ENCODE measurements at places on chromosomes 11 and 22. TPM values are rescaled to one million over a fixed set of nuclear protein-coding genes. Genes with fewer than 3 reads are reported as not detected.

DNA sequence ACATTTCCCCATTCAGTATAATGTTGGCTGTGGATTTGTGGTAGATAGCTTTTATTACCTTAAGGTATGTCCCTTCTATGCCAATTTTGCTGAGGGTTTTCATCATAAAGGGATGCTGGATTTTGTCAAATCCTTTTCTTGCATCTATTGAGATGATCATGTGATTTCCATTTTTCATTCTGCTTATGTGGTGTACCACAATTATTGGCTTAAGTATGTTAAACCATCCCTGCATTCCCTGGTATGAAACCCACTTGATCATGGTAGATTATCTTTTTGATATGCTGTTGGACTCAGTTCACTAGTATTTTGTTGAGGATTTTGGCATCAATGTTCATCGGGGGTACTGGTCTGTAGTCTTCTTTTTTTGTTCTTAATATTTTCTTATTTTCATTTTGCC lies 44.7 kb upstream of the ARHGAP32 start:
- no peaks in the 10 kb centered on the region for H3K36me3 ChIP-seq
- no peaks in the 10 kb centered on the region for H3K4me1 ChIP-seq
- DNase-seq = no peak
- no peak overlapping the region for H3K4me3 ChIP-seq
- no peaks in the 10 kb centered on the region for H3K27me3 ChIP-seq
- no peak overlapping the region for H3K27ac ChIP-seq

- no peaks in the 10 kb centered on the region for H3K36me3 ChIP-seq
- H3K4me1 ChIP-seq = peaks cover 11% of the 10 kb centered on the region
- H3K27ac ChIP-seq = no peak overlapping the region
- no peaks in the 10 kb centered on the region for H3K27me3 ChIP-seq
- no peak overlapping the region for H3K4me3 ChIP-seq
- DNase-seq = no peak
These were observed 12.4 kb downstream of the C1QTNF6 start for GRCh38 chr22:37175414-37176281.

DNA sequence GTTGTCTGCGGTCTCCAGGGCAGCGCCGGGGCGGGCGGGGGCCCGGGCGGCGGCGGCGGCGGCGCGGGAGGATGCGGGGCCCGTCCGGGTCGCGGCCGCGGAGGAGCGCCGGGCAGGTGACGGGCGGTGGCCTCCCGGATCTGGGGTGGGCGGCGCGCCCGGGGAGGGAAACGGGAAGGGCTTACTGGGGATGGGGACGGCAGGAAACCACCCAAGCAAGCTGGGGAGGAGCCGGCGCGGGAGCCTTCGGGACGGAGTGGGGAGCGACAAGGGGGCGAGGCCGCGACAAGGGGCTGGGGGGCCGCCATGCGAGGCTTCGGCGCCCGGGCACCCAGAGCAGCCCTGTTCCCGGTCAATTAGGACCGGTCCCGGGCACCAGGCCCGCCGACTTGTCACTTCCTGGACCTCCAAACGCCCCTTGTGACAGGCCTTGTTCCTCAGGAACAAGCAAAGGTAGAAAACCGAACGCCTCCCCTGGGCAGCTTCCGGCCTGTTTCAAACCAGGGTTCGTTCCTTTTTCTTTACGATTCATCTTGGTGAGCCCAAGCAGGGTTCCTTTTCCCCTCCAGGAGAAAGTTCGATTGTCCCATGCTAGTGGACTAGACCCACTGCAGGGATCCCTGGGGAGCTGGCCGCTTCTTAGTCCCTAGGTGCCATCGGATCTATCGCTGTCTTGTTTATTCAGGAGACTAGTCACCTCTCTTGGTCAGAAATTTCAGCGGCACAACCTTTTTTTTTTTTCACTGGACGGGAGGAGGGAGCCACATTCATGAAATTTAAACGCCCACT lies 492 bp downstream of the JHY start:
- peak; percentile 43 for DNase-seq
- peaks cover 14% of the 10 kb centered on the region for H3K4me1 ChIP-seq
- H3K27ac ChIP-seq = peak overlapping the region; percentile 76
- H3K4me3 ChIP-seq = peak overlapping the region; percentile 74
- H3K27me3 ChIP-seq = no peaks in the 10 kb centered on the region

GRCh38 chr11:94175535-94175934 lies 46.9 kb downstream of the PANX1 start:
- no peaks in the 10 kb centered on the region for H3K4me1 ChIP-seq
- peaks cover 24% of the 10 kb centered on the region for H3K36me3 ChIP-seq
- H3K4me3 ChIP-seq = no peak overlapping the region
- no peak overlapping the region for H3K27ac ChIP-seq
- no peaks in the 10 kb centered on the region for H3K27me3 ChIP-seq

DNA sequence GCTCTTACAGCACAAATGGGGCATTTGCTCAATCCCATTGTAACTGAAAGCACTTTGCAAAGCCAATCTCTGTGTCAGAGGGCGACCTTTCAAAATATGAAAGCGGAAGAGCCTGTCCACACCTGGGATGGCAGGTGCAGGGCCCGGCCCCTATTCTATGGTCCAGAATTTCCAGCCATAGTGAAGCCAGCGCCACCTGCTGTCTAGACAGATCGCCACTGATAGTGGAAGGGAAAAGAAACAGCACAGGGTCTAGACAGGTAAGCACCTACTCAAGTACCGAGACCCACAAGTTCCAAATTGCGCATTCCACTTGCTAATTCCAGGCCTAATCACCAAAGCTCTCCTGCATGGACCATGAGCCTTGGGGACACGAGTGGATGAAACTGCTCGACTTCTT lies 141.4 kb downstream of the NTM start:
- no peaks in the 10 kb centered on the region for H3K4me1 ChIP-seq
- no peak for DNase-seq
- no peaks in the 10 kb centered on the region for H3K27me3 ChIP-seq
- no peak overlapping the region for H3K4me3 ChIP-seq
- H3K27ac ChIP-seq = no peak overlapping the region
- H3K36me3 ChIP-seq = no peaks in the 10 kb centered on the region

DNA sequence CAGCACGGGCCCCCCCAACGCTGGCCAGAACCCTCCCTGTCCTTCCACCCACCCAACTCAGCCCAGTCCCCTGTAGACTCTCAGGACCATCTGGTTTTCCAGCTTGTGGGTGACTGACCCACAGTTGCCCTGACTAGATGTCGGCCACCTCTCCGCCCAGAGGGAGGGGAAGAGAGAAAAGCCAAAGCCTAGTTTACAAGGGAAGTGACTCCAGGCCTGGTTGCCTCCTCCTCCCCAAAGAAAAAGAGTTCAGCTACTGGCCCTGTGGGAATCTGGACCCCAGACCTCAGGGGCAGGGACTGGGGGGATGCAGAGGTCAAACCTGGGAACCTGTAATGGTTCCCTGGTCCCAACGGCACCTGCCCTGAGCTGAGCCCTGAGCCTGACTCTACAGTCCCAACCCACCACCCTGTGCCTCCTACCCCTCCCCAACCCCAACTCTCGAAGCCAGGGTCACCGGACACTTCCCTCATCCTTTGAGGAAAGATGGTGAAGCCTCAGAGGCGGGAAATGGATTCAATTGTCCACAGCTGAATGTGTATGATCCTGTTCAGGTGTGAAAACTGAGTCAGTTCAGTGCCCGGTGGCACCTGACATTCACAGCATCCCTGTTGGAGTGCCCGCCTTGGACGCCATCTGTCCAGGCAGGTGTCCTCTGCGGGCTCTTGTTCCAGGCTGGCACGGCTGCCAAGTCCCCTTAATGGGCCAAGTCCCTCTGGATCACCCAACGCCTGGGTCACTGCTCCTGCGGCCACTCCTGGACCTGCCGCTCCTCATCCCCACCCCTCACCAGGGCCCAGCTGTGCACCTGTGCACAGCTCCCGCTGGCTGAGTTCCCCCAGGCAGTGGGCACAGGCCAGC lies 21.0 kb upstream of the WNT7B start:
- DNase-seq = no peak
- H3K4me3 ChIP-seq = no peak overlapping the region
- no peak overlapping the region for H3K27ac ChIP-seq
- no peaks in the 10 kb centered on the region for H3K36me3 ChIP-seq

DNA sequence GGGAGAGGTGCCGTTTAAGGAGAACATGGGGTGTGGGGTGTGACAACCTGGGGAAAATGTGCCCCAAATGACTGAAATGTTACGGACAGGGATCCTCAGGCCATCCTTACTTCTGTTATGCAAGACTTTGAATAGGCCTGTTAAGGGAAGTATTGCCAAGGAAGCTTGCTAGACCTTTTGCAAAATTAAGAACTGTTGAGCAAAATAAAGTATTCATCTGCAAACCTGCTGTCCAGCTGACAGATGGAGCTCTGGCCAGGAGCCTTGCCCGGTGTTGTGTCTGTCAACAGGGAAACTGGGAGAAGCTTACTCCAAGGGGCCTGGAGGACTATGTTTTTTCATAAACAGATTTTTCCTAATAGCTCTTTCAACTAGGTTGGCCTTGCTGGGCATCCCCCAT lies 48.0 kb downstream of the FAT3 start:
- H3K36me3 ChIP-seq = no peaks in the 10 kb centered on the region
- H3K27me3 ChIP-seq = no peaks in the 10 kb centered on the region
- no peak for DNase-seq
- no peaks in the 10 kb centered on the region for H3K4me1 ChIP-seq
- no peak overlapping the region for H3K27ac ChIP-seq

DNA sequence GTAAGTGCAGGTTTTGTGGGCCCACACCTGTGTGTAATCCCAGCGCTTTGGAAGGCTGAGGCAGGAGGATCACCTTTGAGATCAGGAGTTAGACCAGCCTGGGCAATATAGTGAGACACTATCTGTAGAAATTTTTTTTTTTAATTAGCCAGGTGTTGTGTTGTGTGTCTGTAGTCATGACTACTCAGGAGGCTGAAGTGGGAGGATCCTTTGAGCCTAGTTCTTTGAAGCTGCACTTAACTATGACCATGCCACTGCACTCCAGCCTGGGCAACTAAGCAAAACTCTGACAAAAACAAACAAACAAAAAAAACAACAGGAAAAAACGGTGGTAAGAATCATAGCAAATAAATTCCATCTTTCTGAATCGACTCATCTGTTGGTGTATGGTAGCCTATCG lies 268.6 kb upstream of the PDGFD start:
- no peaks in the 10 kb centered on the region for H3K36me3 ChIP-seq
- H3K4me3 ChIP-seq = no peak overlapping the region
- no peak for DNase-seq
- H3K27me3 ChIP-seq = no peaks in the 10 kb centered on the region
- no peaks in the 10 kb centered on the region for H3K4me1 ChIP-seq

GRCh38 chr11:45852712-45853101 lies 5.4 kb downstream of the CRY2 start:
- no peak overlapping the region for H3K4me3 ChIP-seq
- no peak for DNase-seq
- H3K27ac ChIP-seq = no peak overlapping the region
- H3K27me3 ChIP-seq = no peaks in the 10 kb centered on the region
- H3K4me1 ChIP-seq = peaks cover 23% of the 10 kb centered on the region

GRCh38 chr11:41578421-41579051 lies 119.1 kb upstream of the LRRC4C start:
- no peaks in the 10 kb centered on the region for H3K36me3 ChIP-seq
- no peak overlapping the region for H3K4me3 ChIP-seq
- no peaks in the 10 kb centered on the region for H3K4me1 ChIP-seq
- H3K27ac ChIP-seq = no peak overlapping the region
- H3K27me3 ChIP-seq = no peaks in the 10 kb centered on the region

- no peaks in the 10 kb centered on the region for H3K36me3 ChIP-seq
- H3K4me3 ChIP-seq = no peak overlapping the region
- H3K4me1 ChIP-seq = no peaks in the 10 kb centered on the region
- DNase-seq = no peak
These were observed 357.2 kb upstream of the SYN3 start for GRCh38 chr22:33415401-33415800.

DNA sequence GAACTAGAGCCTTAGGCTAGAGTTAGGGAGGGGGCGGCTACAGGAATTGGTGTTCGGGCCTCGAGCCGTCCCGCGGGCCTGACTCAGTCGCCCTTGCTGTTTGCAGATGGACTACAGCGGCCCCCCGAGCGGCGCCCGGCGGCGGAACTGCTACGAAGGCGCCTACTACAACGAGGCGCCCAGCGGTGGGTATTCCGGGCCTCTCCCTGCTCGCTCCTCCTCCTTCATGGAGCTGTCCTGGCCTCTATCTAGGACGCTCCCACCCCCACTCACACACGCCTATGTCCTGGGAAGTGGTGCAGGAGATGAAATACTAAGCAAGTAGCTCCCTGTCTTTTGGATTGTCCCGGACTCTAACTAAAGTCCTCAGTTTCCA lies 1.4 kb downstream of the MYOD1 start:
- no peaks in the 10 kb centered on the region for H3K4me1 ChIP-seq
- H3K4me3 ChIP-seq = no peak overlapping the region
- H3K36me3 ChIP-seq = no peaks in the 10 kb centered on the region
- peaks cover 3% of the 10 kb centered on the region for H3K27me3 ChIP-seq
- DNase-seq = no peak

DNA sequence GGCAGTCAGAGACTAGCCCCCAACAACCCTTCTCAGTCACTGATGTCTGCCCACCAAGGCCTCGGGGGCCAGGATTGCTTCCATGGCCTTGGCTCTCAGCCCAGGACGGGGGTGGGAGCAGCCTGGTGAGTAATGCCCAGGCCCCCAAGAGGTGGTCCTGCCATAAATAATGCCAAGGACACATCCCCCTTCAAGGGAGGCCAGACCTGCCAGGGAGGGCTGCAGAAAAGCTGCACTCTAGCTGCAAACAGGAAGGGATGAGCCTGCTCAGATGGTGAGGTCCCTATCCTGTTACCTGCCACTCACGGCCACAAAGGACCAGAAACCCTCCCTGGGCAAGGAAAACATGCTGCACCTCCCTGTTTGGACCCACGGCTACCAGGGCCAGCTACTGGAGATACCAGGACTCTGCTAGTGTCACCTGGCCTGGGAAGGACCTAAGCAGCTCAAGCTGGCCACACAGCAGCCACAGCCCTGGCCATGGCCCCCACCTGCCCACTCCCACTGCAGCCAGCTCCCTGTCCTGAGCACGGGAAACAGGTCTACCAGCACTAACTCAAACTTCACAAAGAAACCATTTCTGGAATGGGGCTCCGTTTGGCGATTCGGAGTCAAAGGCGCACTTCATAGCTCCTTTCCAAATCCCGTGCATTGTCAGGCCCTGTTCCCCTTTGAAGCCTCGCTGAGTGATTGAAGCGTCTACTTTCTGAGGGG lies 12.1 kb downstream of the GNB1L start:
- peaks cover 10% of the 10 kb centered on the region for H3K36me3 ChIP-seq
- no peaks in the 10 kb centered on the region for H3K27me3 ChIP-seq
- no peak overlapping the region for H3K4me3 ChIP-seq
- H3K27ac ChIP-seq = no peak overlapping the region
- no peak for DNase-seq
- H3K4me1 ChIP-seq = no peaks in the 10 kb centered on the region

The PDE3B gene
- 268 TPM for total RNA-seq

The CREBZF gene
- 56.9 TPM for total RNA-seq

The HSPB2 gene
- total RNA-seq = not detected

The BRSK2 gene
- 0.51 TPM for total RNA-seq

The RIBC2 gene
- total RNA-seq = not detected

The SCGB2A2 gene
- not detected for total RNA-seq

The KRTAP5-1 gene
- total RNA-seq = not detected

The PRG3 gene
- total RNA-seq = not detected

The SPTBN2 gene
- not detected for total RNA-seq

The MIAT gene
- total RNA-seq = 10.5 TPM

Data from naive thymus-derived CD4-positive, alpha-beta T cell (primary cell).